ENCODE measurements at places on chromosomes 2 and 18. TPM values are rescaled to one million over a fixed set of nuclear protein-coding genes. Genes with fewer than 3 reads are reported as not detected.

SNRPD1 gene
- 7.1 TPM for total RNA-seq

ALK gene
- total RNA-seq: 0.99 TPM

DNA sequence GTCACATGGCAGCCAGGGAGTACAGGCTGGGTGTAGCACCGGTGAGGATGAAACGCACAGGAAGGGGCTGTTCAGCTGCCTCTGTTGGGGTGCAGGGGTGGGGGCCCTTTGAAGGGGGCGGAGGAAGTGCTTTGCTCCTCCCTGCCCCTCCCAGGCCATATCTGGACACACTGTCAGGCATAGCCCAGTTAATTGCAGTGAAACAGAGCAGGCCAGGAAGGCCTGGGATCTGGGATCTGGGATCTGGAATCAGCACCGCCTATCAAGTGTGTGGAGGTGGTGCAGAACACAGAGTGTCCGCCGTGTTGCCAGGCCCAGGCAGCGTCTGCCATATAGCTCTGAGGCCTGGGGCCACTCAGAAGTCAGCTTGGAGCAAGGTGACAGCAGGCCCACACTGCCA, 119.3 kb upstream of the MSH2 start:
- no peak for DNase-seq

- DNase-seq: no peak
These were observed 50.6 kb upstream of the NEMP2 start for GRCh38 chr2:190584980-190585661.

GRCh38 chr18:39806525-39806924, 2148.5 kb upstream of the PIK3C3 start:
- DNase-seq: no peak

DNA sequence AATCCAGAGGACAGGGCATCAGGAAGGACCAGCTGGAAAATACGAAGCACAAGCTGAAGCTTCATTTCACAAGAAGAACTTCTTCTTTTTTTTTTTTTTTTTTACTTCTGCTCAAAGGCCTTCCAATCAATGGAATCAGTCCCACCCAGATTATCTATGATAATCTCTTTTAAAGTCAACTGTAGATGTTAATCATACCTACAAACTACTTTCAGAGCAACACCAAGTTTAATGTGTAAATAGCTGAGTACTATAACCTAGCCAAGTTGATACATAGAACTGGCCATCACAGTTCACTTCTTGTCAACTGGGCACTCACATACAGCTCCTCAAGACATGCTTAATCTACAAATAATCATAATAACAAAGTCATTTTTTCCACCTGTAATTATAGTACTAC, 1645.9 kb upstream of the CELF4 start:
- DNase-seq: no peak

DNA sequence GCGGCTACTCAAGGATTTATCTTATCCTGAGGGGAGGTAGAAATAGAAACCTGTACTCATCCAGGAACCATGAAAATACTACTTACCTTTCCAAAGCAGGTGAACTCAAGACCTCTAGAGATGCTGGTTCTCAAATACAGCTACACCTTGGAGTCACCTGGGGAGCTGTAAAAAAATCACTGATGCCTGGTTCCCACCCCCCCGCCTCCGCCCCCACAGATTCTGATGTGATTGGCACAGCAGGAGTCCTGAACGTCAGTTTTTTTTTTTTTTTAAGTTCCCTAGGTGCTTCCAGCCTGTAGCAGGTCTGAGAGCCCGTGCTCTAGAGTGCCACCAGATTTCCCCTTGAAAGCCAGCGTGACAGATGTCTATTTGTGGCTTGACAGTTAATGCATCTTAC, 113.6 kb downstream of the MRO start:
- DNase-seq: no peak

All from esophagus muscularis mucosa (tissue), 4 donors.